ENCODE measurements at places on chromosomes 4 and X.

- DNase-seq = no peak
Observed at GRCh38 chr4:25535278-25535677, 120.4 kb upstream of the SLC34A2 start.

GRCh38 chr4:132124624-132124974, 1024.5 kb upstream of the PCDH10 start:
- DNase-seq = no peak

DNA sequence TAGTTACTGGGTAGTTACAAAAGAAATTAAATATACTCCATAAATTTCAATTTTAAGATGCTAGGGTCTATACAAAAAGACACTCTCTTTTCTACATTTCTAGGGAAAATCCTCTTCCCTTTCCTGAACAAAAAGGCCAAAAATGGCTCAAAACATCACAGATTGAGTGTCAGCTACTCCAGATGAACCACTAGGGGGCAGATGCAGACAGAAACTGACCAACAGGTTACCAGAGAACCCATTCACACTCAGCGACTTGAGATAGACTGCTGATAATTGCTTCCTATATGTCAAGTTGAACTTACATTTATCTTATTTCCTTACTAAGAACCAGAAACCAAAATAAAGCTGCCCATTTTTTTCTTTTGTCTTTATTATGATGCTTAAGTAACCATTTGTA, 83.4 kb upstream of the MID1IP1 start:
- DNase-seq = peak; percentile 0

DNA sequence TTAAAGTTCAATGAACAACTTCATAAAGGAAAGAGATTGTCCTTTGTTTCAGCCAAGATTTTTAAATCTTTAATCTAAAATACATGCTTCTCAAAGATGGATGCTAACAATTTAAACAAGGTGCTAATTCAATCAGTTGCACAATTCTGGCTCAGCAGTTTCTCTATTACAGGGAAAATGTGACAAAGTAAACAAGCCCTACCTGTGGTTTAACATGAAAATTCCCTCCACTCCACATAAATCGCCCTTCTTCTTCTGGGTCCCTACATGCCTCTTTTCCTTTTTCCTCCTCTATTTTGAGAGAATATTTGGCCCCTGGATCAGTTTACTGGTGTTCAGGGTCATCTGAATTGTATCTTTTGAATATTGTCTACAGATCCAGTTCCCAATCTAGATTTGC, 80.6 kb downstream of the FRYL start:
- no peak for DNase-seq

DNA sequence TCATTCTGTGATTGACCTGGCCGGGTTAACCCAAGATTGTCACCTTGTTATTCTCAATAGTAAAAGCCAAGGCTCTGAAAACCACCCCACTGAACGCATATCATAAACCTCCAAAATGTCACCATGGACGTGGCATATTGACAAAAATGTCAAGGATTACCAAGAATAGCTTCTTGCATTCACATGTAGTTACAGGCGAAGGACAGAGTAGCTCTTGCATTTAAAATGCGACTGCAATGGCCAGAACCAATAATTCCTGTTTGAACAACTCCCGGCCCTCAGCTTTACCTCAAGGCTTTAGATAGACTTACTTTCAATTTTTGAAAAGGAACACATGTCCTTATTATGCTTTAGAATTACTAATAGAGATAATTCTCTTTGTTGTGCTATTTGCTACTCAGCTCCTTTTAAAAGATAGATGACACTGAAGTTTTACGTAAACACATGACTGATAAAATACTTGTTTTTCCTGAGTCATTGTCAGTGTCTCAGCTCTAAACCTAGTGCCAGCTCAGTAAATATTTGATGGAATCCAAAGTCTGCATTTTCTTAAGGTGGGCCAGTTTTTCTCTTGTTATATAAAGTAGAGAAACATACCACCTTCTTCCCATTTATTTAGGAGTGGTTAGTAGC, 66.3 kb downstream of the CLDN34 start:
- DNase-seq = no peak

GRCh38 chrX:130176354-130176776, 4.6 kb downstream of the RAB33A start:
- DNase-seq = no peak

Measured in activated naive CD8-positive, alpha-beta T cell treated with anti-CD3 and anti-CD28 coated beads for 36 hours (primary cell).